ENCODE measurements at places on chromosomes 16 and 17.

DNA sequence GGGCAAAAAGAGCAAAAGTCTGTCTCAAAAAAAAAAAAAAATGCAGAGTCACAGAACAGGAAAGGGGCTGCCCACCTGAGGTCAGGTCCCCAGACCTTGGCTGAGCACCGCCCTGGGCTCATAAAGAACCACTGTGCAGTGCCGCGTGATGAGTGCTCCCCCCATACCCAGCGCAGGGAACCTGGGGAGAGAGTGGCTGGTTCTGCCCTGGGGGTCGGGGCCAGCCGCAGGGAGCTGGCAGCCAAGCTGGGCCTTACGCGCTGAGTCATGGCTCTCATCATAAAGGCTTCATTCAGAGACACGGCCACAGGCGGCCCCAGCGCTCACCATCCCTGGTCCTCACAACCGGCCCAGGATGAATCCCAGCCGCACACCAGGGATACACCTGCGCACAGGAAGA lies 80.7 kb downstream of the RAB11FIP4 start:
- DNase-seq: no peak

DNA sequence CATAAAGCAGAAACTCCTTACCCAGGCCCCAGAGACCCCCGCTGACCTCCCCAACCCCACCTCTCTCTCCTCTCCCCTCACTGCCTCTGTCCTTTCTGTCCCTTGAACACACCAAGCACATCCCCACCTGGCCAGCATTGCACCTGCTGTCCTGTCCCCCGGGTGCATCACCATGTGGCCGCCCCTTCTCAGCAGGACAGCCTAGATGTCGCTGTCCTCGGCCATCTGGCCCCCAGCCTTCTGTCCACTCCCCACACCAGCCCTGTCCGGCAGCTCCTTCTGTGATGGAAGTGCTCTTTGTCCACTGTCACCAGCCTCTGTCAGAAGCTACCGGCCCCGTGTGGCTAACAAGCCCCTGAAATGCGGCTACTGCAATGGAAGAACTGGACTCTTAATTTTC lies 12.3 kb upstream of the MPRIP start:
- no peak for DNase-seq

- no peak for DNase-seq
Observed at GRCh38 chr16:14240219-14240843, 169.2 kb downstream of the MRTFB start.

GRCh38 chr17:41913798-41914197 lies 5.0 kb downstream of the ACLY start:
- DNase-seq: no peak

GRCh38 chr16:88454523-88454947 lies 1.5 kb downstream of the ZFPM1 start:
- no peak for DNase-seq

DNA sequence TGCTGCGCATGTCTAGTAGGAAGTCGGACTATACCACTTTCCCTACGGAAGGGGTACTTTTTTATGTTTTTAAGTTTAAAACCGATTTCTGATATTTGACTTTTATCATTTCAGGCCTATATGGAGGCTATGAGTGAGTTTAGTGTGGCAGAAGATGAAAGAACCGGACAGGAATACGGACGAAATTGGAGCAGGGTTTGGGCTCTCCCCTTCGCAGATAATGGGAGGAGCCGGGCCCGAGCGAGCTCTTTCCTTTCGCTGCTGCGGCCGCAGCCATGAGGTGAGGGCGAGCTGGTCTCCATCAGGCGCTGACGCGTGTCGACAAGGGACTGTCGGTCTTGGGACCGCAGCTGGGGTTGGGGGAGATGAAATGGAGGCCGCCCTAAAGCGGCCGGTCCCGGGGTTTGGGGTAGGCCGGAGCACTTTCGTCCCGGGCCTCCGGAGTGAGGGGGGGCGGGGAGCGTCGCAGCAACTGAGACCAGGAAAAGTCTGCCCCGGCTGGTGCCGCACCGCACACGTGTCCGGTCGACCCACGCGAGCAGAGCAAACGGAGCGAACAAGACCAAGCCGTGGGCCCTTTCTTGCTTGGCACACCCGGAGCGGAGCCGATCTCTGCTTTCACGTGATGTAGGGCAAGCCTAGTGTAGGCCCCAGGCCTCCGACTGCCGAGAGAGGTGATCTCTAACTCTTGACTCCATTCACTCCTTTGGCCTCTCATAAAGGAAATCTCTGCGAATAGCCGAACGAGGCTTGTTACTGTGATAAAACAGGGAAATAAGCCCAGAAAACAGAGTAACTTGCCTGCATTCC lies at the start of gene RPL19:
Gene RPL19 (plus strand): TSS at position 214 of the 810 bp plus-strand sequence. CDS start 62 bp downstream, at position 276.
- DNase-seq: no peak

DNA sequence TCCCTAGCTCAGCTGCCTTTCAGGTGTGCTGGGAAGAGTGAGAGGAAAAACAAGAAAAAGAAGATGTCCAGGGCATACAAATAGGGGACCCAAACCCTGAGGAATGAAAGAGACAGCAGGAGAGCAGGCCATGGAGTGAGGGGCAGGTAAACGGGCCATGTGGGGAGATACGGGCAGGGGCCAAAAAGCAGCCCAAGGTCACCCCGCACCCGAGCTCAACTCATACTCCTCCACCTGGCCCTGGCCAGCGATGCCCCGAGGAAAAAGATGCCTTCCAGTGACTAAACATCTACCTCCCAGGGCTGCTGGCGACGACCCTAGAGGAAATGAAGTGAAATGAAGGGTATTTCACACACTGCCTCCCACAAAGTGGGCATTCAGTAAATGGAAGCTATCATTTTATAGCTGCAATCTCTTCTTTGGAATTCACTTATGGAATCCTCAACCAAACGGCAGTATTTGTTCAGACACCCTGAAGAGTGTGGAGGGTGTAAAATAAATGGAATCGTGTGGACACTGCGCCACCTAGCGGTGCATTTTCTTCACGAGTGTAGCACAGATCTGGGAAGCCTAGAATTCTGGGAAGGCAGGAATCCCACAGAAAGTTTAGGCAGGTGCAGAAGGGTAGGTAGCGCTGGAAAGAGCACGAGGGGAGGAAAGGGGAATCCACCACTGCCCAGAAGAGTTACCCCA lies 14.9 kb downstream of the ELAC2 start:
- DNase-seq: peak; percentile 68

DNA sequence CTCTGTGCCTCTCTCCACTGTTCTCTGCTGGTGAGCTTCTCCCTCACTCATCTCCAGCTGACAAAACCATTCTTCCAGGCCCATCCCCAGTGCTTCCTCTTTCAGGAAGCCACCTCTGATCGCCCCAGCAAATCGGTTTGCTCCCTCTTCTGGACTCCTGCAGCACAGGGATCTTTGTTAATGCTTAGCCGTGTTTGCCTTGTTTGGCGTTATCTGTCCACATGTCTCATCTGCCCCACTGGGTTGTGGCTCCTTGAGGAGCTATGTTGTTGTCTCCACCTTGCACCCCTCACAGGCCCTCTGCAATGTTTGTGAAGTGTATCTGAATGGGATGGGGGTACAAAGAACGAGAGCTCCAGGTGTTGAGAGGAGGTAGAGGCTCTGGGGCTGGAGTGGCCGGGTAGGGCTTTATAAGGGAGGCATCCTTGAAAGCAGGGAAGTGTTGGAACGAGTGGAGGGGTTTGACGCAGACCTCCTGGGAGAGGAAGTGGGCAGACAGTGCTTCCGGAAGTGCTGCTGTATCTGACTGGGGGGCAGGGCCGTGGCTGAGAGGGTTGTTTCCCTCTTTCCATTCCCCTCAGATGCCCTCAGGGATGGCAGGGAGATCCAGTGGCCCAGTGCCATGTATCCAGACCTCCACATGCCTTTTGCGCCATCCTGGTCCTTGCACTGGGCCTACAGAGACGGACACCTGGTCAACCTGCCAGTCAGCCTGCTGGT lies 27.8 kb downstream of the CASKIN2 start:
- no peak for DNase-seq

DNA sequence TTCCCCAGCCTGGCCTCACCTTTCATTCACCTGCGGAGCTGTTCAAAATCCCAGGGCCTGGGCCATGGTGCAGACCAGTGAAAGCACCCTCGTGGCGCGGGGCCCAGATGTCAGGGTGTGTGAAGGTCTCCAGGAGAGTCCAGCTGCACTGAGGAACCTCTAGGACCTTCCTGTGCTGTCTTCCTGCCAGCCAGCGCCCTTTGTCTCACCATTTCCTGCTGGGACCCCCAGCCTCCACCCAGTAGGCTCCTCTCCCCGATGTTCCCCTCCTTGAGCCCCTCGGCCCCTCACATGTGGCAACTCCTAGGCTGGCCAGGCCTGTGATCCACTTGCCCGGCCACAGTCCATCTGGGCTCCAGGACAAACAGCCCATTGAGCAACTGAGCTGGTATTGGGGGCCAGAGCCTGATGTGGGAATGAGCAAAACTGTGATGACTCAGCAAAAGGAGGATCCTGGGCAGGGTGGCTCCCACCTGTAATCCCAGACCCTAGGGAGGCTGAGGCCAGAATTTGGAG lies 677 bp downstream of the SULT1A2 start:
- DNase-seq: no peak

DNA sequence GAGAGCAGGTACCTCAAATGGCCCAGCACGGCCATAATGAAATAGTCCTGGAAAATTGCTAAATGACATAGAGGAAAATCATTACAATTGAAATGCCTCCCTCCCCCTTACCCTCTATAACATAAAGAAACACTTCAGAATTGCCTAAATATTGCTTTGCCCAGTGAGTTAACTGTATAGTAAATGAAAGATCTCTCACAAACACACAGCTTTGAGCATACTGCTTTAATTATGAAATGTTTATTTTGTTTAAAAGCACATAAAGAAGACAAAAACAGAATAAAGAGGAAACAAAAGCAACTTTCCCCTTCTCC lies 9.3 kb upstream of the ADAMTS18 start:
- no peak for DNase-seq

DNA sequence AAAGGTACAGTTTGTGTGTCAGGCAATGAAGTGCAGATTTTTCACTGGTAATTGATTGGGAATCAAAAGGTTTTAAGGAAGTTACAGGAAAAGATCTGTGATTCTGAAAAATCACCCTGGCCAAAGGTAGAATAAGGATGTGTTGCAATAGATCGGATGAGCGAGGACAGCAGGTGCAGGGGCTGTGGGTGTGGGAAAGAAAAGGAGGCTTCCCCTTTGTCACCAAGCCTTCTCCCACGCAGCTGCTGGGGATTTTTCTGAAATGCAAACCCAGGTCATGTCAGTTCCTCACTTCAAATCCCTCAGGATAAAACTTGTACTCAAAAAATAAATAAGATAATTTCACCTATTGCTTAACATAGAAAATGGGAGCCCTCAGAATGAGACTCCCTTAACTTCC lies 47.9 kb upstream of the ARHGAP17 start:
- DNase-seq: no peak

DNA sequence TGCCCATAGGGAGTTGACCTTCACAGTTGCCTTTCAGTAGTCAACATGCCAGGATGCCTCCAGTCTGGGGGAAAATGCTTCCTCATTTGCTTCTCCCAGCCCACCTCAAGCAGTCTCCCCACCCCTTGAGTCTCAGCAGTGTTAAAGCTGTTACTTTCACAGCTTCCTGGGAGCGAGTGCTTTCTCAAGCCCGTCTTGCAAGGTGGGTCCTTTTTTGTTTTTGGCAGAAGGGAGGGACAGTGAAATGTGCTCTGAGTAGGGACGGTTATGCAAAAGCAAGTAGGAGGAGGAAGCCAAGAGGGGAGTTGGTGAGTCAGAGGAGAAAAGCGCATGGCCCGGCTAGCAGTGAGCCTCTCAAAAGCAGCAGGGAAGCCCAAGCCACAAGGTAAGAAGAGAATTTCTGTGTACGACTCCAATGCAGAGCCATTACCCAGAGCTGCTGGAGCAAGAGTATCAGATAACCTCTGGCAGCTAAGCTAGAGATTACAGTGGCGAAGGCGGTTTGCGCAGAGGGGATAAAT lies at the start of gene CHST4:
Gene CHST4 (plus strand): TSS at position 316 of the 521 bp plus-strand sequence. CDS start 10,252 bp downstream, outside the sequence.
- no peak for DNase-seq

DNA sequence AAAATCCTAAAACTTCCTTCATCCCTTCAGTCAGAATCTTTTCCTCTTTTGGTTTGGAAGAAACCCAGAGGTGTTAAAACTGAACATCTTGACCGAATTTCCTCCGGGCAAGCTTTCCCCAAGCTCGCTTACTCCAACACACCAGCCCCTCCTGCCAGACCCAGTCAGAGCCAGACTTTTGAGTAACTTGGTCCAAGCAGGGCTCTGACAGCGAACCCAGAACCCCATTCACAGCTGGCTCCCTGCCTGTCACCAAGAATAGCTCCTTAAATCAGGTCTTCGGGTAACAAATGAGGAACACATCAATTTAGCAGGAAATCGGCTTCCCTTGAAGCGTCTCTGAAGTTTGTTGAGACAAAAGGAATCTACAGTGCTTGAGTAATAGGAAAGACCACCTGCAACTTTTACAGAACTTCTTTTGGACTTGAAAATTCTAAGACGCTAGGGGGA lies 27.3 kb downstream of the GAS7 start:
- no peak for DNase-seq

GRCh38 chr17:57819285-57819684 lies 30.6 kb downstream of the MRPS23 start:
- DNase-seq: no peak

DNA sequence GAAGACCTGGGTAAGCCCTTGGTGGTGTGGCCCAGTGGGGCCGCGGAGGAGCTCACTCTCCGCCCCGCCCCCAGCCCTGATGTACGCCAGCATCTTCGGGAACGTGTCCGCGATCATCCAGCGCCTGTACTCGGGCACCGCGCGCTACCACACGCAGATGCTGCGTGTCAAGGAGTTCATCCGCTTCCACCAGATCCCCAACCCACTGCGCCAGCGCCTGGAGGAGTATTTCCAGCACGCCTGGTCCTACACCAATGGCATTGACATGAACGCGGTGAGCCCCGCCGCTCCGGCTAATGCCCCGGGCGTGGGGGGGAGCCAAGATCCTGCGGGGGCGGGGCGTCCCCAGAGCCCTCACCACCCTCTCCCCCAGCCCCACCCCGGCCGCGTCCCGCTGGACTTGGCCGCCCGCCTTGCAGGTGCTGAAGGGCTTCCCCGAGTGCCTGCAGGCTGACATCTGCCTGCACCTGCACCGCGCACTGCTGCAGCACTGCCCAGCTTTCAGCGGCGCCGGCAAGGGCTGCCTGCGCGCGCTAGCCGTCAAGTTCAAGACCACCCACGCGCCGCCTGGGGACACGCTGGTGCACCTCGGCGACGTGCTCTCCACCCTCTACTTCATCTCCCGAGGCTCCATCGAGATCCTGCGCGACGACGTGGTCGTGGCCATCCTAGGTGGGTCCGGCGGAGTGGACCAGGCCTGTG lies 12.1 kb upstream of the DCAF7 start:
- DNase-seq: peak; percentile 48

Data from SK-N-DZ (cell line).